ENCODE measurements at places on chromosomes 12 and 14.

DNA sequence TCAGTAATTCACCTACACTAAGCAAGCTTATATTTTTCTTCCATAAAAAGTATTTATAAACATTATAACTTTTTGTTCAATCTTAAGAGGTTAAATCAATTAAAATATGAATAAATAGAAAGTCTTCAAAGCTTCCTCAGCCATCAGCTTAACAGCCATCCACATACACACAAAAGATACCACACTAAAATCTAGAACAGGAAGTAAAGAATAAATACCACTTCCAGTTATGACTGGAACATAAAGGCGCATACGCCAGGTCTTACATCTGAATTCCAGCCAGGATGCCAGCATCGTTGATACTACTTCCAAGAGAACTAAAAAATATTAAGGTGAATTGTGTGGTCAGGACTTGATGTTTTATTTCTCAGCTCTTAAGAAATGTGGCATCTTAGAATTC lies 17.0 kb downstream of the SIX1 start:
- no peak for DNase-seq

GRCh38 chr12:57226588-57227314 lies 2.8 kb upstream of the SHMT2 start:
- no peak for DNase-seq

DNA sequence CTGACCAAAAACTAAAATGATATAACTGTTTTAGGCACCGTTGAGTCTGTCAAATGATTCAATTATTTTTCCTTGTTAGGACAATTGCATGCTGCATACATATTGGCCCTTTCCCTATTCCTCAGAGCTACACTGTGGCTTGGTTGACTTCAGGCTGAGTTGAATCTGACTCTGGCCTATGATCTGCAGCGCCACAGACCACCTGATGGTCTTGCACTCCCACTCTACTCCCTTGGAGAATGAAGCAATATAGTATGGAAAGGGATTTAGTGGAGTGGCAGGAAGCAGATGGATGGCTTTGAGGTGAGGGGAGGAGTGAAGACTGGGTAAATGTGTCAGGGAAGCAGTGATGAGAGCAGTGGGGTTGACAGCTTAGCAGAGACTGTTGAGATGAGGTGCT lies 579.0 kb upstream of the STXBP6 start:
- DNase-seq = no peak

GRCh38 chr14:96478119-96478518 lies 24.1 kb upstream of the PAPOLA start:
- DNase-seq = no peak

GRCh38 chr12:126182619-126183236 lies 1117.5 kb downstream of the AACS start:
- no peak for DNase-seq

DNA sequence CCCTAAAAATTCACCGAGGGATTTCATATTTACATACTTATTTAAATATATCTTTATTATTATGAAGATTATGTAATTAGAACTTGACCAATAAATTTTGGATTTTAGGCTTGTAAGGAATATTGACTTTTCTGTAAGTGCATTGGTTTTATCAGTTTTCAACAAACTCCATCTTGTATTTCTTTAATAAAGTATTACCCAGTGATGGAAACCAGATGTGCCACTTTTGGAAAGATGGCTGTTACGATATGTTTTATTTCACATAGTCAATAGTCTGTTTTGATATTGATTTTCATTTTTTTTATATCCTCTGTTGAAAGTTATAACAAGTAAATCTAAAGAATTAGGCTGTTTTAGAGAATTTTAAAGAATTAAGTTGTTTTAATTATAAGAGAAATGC lies 1.8 kb downstream of the MON2 start:
- no peak for DNase-seq

DNA sequence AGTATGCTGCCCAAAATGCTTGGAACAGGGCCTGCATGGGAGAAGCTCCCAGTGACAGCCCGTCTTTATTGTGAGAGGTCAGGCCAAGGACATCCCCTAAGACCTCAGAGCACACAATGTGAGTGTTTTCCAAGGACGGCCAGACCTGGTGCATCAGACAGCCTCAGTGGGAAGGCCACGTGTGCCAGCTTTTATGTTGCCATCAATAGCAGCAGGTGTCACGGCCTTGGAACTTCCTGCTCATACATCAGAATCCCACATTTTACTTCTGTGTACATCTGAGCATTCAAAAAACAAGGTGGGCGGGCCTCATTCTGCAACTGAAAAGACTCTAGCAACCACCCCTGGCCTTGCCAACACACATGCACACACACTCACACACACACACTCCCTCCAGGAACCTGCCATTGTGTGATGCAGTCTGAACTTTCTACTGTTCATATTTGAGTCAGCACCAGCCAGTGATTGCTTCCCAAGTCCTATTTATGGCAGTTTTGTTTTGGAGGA lies 753.1 kb upstream of the TBX3 start:
- DNase-seq = no peak

- no peak for DNase-seq
These were observed 100.8 kb downstream of the AACS start for GRCh38 chr12:125166041-125166440.

DNA sequence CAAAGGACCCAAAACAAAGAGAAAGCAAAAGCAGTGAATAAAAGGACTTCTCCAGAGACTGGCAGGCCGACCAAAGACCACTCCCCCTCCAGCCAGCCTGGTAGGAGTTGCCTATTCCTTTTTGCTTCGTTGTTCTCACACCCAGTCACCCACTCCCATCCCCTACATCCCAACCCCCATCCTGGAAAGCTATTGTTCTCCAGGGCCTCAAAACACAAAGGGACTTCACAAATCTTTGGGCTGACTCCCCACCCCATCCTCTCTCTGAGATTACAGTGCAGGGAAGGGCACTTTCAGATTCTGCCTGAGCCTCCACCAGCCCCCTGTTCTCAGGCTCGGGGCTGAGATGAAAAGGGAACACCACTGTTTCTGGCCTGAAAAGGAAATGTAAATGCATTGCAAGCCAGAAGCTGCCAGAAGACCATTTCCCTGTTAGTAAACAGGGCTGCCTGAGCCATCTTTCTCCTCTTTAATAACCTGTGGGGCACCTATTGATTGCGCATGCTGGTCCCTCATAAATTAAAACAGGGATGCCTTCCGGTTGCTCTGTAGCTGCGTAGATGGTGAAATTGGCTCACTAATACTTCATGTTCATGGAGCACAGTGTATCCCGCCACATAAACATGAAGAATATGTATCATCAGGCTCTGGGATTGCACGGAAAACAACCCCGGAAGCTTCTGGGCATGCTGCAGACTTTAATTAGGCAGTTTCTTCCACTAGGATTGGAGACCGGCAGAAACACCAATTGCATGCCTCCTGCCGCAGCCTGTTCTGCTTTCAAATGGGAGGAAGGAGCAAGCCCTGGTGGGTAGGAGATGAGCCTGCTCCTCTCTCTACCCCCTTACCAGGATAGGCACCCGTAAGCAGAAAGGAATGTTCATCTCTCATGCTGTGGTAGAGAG lies 130.3 kb upstream of the FUT8 start:
- no peak for DNase-seq

DNA sequence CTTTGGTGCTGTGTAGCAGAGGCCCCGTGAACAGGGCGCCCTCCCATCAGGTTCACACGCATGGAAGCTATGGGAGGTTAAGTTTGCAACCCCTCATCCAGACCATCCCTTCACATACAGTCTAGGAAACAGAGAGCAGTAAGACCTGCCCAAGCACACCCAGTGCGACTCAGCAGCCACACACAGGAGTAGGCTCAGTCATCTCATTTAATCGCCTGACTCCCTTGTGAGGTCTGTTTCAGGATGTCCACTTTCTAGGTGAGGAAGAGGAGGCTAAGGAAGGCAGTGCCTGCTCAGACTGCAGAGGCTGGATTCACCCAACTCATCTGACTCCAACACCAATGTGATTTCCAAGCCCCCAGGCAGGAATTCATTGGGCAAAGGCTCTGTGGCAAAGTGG lies 11.9 kb downstream of the BDKRB1 start:
- DNase-seq = no peak

- DNase-seq = no peak
These were observed 57.0 kb downstream of the SMUG1 start for GRCh38 chr12:54131641-54132280.

DNA sequence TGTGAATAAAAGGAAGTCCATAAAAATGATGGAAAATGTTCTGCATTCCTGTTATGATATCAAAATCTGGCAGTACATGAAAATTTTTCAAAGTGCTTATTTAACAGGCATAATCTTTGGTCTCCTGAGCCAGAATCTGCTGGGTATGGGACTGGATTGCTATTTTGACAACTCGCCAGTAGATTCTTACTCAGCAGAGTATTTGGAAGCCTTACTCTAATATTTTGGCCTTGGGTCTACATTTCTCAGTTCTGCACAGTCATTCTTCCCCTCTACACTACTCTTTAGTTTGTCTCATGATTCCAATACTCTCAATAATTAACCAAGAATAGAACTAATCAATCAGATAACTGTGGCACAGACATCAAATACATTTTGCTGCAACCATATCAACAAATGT lies 1.1 kb upstream of the SLCO1B1 start:
- no peak for DNase-seq

DNA sequence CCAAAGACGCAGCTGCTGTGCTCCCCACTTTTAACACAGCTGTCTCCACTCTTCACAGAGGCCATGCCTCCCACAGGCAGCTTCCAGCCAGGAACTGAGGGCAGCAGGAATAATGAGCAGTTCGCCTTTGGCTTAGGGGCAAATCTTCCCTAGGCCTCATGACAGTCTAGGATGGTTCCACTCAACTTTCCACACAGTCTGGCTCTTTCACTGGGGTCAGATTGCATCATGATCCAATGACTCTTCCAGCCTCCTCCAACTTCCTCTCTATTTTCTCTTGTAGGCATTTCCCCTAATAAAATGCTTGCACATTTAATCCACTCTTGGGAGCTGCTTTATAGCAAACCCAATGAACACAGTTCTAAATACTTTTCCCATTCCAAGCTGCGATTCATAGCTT lies 271.6 kb upstream of the ATP2B1 start:
- DNase-seq = no peak

- peak; percentile 74 for DNase-seq
These were observed 209.2 kb upstream of the C14orf180 start for GRCh38 chr14:104370256-104370870.

DNA sequence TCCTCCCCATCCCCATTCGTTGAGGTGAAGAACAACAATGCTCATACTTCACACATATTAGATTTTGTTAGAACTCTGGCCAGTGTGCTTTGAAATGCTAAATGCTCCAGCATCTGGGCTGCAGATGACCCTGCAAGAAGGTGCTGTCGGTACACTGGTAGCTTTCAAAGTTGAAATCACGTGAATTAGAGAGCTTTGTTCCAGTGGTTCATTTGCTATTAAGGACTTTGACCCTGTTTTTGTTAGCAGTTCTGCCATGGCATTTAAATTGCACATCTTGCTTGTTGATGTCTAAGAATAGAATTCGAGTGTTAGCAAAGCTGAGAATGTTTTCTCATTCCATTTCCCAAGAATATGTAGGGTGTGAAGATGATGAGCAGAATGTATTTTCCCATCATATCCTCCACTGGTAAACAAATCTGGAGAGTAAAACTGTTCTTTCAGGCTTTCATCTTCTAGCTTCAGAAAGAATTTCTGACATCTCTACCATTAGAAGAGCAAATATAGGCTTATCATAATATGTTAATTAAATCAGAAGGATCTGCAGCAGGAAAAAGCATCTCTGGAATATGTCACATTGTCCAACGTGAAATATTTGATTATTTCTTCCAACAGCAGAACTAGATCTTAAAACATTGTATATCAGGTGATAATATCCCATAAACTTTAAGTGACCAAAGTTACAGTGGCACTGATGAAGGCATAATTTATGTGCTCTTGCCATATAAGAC lies 98.8 kb upstream of the PDE3A start:
- DNase-seq = no peak

DNA sequence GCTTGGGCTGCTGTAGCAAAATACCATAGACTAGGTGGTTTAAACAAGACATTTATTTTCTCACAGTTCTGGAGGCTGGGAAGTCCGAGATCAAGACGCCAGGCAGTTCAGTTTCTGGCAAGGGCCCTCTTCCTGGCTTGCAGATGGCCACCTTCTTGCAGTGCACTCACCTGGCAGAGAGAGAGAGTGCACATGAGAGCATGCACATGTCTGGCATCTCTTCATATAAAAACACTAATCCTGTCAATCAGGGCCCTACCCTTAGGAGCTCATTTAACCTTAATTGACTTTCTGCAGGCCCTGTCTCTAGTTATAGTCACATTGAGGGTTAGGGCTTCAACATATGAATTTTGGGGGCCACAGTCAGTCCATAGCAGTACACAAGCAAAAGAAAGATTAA lies 12.4 kb upstream of the EVL start:
- no peak for DNase-seq

DNA sequence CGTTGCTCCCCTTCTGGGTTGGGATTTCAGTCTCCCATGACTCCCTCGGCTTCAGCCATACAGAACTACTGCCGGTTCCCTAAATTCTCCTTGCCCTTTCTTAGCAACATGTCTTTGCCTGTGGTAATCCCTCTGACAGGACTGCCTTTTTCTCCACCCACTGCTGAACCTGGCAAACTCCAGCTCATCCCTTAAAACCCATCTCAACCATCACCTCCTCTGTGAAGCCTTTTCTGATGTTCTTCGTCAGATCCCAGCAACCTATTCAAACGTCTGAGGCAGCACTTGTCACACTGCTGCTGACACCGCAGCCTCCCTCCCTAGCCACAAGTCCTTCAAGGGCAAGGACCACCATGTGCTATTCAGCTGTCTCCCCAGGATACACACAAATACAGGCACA lies 10.2 kb upstream of the SMUG1 start:
- DNase-seq = no peak

GRCh38 chr14:88340357-88340756 lies 17.3 kb upstream of the KCNK10 start:
- no peak for DNase-seq

- DNase-seq = peak; percentile 19
These were observed 5.9 kb downstream of the RIMBP2 start for GRCh38 chr12:130709971-130710732.

- DNase-seq = no peak
These were observed 45.5 kb downstream of the SCN8A start for GRCh38 chr12:51636581-51636980.

GRCh38 chr12:6324936-6325750 lies 14.7 kb downstream of the PLEKHG6 start:
- no peak for DNase-seq

Measured in WERI-Rb-1 (cell line).